ENCODE measurements at places on chromosomes 6 and 20. TPM values are rescaled to one million over a fixed set of nuclear protein-coding genes. Genes with fewer than 3 reads are reported as not detected.
A peak's percentile ranks its signal among the peaks of the same experiment; 100 is the strongest.

HAO1 gene
- total RNA-seq: not detected

SLCO4A1 gene
- 9.0 TPM for total RNA-seq

DNA sequence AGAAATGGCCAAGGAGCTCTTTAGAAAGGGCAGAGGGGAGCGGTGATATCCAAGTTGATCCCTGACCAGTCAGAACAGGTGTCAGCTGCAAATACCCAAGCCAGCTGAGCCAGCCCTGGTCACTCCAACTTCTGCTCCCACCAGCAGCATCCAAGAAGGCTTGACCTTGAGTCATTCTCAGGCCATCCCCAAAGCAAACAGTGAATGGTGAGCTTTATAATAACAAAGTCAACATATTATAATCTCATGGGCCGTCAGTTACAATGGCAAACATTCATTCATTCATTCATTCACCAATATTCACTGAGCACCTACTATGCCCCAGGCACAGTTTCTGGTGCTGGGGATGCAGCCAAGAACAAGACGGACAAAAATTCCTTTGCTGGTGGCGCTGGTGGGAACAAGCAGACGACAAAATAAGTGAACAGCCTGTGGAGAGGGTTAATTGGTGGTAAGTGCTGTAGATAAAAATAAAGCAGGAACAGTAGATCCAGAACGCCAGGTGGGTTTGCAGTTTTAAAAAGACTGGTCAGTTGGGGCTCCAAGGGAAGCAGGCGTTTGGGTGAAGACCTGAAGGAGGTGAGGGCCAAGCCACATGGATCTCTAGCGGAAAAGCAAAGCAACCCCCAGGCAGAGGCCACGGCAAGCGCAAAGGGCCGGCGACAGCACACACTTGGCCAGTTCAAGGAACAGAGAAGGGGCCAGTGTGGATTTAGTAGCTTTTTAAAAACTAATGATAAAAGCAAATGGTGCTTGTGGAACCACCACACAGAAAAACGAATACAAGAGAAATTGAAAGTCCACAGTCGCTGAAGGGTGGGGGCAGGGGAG is 131.8 kb upstream of the PTPN1 start:
- DNase-seq: no peak

- DNase-seq: no peak
Observed at GRCh38 chr6:169592558-169592957, 109.3 kb downstream of the WDR27 start.

GRCh38 chr6:26234421-26235301 is 130.3 kb upstream of the BTN3A2 start:
- DNase-seq: peak; percentile 64
